ENCODE measurements at places on chromosomes 1 and 21. TPM values are rescaled to one million over a fixed set of nuclear protein-coding genes. Genes with fewer than 3 reads are reported as not detected.

GRCh38 chr1:163922743-163923201 is 601.0 kb downstream of the NUF2 start:
- H3K4me1 ChIP-seq: no peaks in the 10 kb centered on the region
- no peaks in the 10 kb centered on the region for H3K27me3 ChIP-seq
- no peaks in the 10 kb centered on the region for H3K36me3 ChIP-seq
- no peak overlapping the region for H3K27ac ChIP-seq

DNA sequence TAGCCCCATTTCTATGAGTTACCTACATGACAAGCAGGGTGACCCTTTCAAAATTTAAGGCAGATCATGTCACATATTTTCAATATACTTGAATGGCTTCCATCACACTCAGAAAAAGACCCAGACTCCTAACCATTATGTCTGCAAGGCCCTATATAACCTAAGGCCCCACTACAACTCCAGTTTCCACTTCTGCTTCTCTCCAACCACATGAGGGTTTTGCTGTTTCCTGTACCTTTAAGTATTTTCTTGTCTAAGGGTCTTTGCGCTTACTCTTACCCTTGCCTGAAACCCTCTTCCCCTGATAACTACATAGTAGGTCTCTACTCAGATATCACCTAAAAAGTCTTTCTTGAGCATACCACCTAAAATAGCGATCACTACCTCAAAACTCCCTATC is 46.1 kb downstream of the SGIP1 start:
- no peaks in the 10 kb centered on the region for H3K27me3 ChIP-seq
- no peaks in the 10 kb centered on the region for H3K4me1 ChIP-seq
- no peak overlapping the region for H3K27ac ChIP-seq
- no peak overlapping the region for H3K4me3 ChIP-seq
- H3K36me3 ChIP-seq: no peaks in the 10 kb centered on the region

- peaks cover 7% of the 10 kb centered on the region for H3K4me1 ChIP-seq
- DNase-seq: no peak
- H3K36me3 ChIP-seq: no peaks in the 10 kb centered on the region
- H3K27me3 ChIP-seq: no peaks in the 10 kb centered on the region
- H3K4me3 ChIP-seq: no peak overlapping the region
Observed at GRCh38 chr1:39992234-39992633, 37.3 kb downstream of the MFSD2A start.

- H3K27ac ChIP-seq: peak overlapping the region; percentile 65
- no peaks in the 10 kb centered on the region for H3K27me3 ChIP-seq
- H3K4me3 ChIP-seq: no peak overlapping the region
- peaks cover 17% of the 10 kb centered on the region for H3K4me1 ChIP-seq
- no peaks in the 10 kb centered on the region for H3K36me3 ChIP-seq
Observed at GRCh38 chr1:94753171-94753972, 66.8 kb upstream of the SLC44A3 start.

GRCh38 chr1:28421744-28422143 is 52.2 kb downstream of the PHACTR4 start:
- no peak overlapping the region for H3K4me3 ChIP-seq
- H3K4me1 ChIP-seq: peaks cover 5% of the 10 kb centered on the region
- H3K27me3 ChIP-seq: no peaks in the 10 kb centered on the region
- no peak for DNase-seq

GRCh38 chr1:95118067-95118499 is 928 bp downstream of the TLCD4 start:
- peaks cover 14% of the 10 kb centered on the region for H3K4me1 ChIP-seq
- peak overlapping the region; percentile 62 for H3K4me3 ChIP-seq
- H3K27ac ChIP-seq: peak overlapping the region; percentile 60
- no peaks in the 10 kb centered on the region for H3K27me3 ChIP-seq
- no peaks in the 10 kb centered on the region for H3K36me3 ChIP-seq

GRCh38 chr1:63342402-63342801 is 20.0 kb downstream of the FOXD3 start:
- no peak overlapping the region for H3K4me3 ChIP-seq
- H3K36me3 ChIP-seq: no peaks in the 10 kb centered on the region
- no peak for DNase-seq
- no peak overlapping the region for H3K27ac ChIP-seq

GRCh38 chr1:228168563-228169270 is 3.1 kb downstream of the IBA57 start:
- peaks cover 4% of the 10 kb centered on the region for H3K36me3 ChIP-seq
- H3K27me3 ChIP-seq: no peaks in the 10 kb centered on the region
- peak overlapping the region; percentile 100 for H3K27ac ChIP-seq
- H3K4me1 ChIP-seq: peaks cover 33% of the 10 kb centered on the region

DNA sequence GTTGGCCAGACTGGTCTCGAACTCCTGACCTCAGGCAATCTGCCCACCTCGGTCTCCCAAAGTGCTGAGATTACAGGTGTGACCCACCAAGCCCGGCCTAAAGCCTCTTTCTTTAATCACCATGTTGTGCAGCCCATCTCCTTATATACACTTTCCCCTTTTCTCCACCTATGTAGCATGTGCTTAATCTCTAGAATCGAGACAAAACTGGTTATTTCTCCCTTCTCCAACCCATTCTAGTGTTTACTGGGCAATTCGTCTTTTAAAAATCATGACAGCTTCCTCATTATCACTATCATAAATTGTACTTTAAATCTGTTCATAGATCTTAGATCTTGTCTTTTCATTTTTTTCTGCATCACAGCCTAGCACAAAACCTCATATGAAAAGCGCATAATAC is 285.7 kb downstream of the PDE4B start:
- H3K27ac ChIP-seq: no peak overlapping the region
- no peaks in the 10 kb centered on the region for H3K36me3 ChIP-seq
- DNase-seq: no peak
- no peaks in the 10 kb centered on the region for H3K4me1 ChIP-seq

DNA sequence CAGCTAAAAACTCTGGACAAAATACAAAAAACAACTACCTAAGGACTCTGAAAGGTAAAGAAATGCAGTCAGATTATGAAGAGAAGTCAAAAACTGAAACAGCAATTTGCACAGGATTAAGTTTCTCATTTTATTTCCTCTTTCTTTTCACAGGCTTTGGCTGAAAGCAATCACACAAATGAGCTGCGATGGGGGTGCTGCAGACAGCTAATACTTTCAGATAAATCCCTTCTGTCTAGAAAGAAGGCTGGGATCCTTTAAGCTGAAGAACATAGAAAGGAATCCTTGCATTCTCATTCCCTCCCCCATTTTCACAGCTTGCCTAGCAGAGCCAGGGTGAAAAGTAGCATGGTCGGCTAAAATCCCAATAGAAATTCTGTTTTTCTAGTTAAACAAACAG is 32.0 kb upstream of the PRDX6 start:
- H3K27ac ChIP-seq: no peak overlapping the region
- no peaks in the 10 kb centered on the region for H3K27me3 ChIP-seq
- H3K36me3 ChIP-seq: no peaks in the 10 kb centered on the region
- no peak for DNase-seq
- no peaks in the 10 kb centered on the region for H3K4me1 ChIP-seq

GRCh38 chr1:7584643-7585042 is 186.5 kb upstream of the VAMP3 start:
- H3K27me3 ChIP-seq: no peaks in the 10 kb centered on the region
- no peaks in the 10 kb centered on the region for H3K36me3 ChIP-seq
- H3K4me1 ChIP-seq: peaks cover 5% of the 10 kb centered on the region
- H3K27ac ChIP-seq: no peak overlapping the region
- peak; percentile 18 for DNase-seq
- no peak overlapping the region for H3K4me3 ChIP-seq

TMPRSS2 gene
- 110 TPM for total RNA-seq

- no peak overlapping the region for H3K27ac ChIP-seq
- H3K4me1 ChIP-seq: no peaks in the 10 kb centered on the region
- no peak overlapping the region for H3K4me3 ChIP-seq
- DNase-seq: no peak
- no peaks in the 10 kb centered on the region for H3K27me3 ChIP-seq
Observed at GRCh38 chr1:176950736-176951324, 213.7 kb downstream of the ASTN1 start.

Measured in upper lobe of left lung (tissue), 6 donors.